Small intestine (tissue), 16 donors: ENCODE measurements at places on chromosomes 4 and X. TPM values are rescaled to one million over a fixed set of nuclear protein-coding genes. Genes with fewer than 3 reads are reported as not detected.

DNA sequence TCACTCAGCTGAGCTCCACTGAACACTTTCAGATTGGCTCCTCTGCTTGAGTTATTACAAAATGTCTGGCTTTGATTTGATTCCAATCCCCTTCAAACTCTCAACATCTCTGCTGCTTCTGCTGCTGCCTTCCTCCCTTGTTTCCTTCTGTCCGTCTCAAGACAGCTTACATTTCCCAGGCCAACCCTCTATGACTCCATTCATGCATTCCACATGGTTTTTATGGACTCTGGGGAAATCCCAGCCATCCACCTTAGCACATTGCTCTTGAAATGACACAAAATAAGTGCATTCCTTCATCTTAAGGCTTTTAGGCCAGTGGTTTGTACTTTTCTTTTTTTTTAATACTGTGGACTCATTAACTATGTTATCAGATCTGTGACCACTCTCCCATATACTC lies 68.5 kb upstream of the TMEM164 start:
- H3K4me3 ChIP-seq, result no peak overlapping the region
- no peak for DNase-seq
- no peaks in the 10 kb centered on the region for H3K27me3 ChIP-seq
- no peak overlapping the region for H3K27ac ChIP-seq

- H3K36me3 ChIP-seq, result no peaks in the 10 kb centered on the region
- no peak for DNase-seq
- no peak overlapping the region for H3K4me3 ChIP-seq
- H3K27ac ChIP-seq, result no peak overlapping the region
- no peaks in the 10 kb centered on the region for H3K27me3 ChIP-seq
- H3K4me1 ChIP-seq, result peaks cover 3% of the 10 kb centered on the region
Observed at GRCh38 chr4:168509786-168510185, 12.9 kb downstream of the PALLD start.

- H3K4me1 ChIP-seq, result no peaks in the 10 kb centered on the region
- no peaks in the 10 kb centered on the region for H3K36me3 ChIP-seq
- no peak for DNase-seq
- H3K27me3 ChIP-seq, result no peaks in the 10 kb centered on the region
Observed at GRCh38 chrX:25131055-25131454, 115.3 kb upstream of the ARX start.

DNA sequence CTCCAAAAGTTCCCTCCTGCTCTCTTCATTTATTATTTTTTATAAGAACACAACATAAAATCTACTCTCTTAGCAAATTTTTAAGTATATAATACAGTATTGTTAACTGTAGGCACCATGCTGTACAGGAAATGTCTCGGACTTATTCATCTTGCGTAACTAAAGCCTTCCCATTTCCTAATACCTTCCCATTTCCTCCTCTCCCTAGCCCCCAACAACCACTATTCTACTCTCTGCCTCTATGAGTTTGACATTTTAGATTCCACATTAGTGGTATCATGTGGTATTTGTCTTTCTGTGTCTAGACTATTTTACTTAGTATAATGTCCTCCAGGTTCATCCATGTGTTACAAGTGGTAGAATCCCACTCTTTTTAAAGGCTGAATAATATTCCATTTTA lies 15.8 kb upstream of the SYTL4 start:
- H3K36me3 ChIP-seq, result no peaks in the 10 kb centered on the region
- H3K27me3 ChIP-seq, result no peaks in the 10 kb centered on the region
- no peaks in the 10 kb centered on the region for H3K4me1 ChIP-seq
- no peak for DNase-seq
- no peak overlapping the region for H3K4me3 ChIP-seq
- H3K27ac ChIP-seq, result no peak overlapping the region

- no peaks in the 10 kb centered on the region for H3K27me3 ChIP-seq
- no peaks in the 10 kb centered on the region for H3K36me3 ChIP-seq
- H3K4me3 ChIP-seq, result no peak overlapping the region
Observed at GRCh38 chr4:125155251-125155650, 159.5 kb upstream of the FAT4 start.

TMEM271 gene
- polyA plus RNA-seq, result 0.04 TPM

MAGEB17 gene
- polyA plus RNA-seq, result not detected
